ENCODE measurements at places on chromosomes 6 and 20.
A peak's percentile ranks its signal among the peaks of the same experiment; 100 is the strongest.

- DNase-seq: peak; percentile 18
Observed at GRCh38 chr6:20789162-20789561, 254.9 kb downstream of the CDKAL1 start.

GRCh38 chr6:41972826-41973225 lies 31.2 kb upstream of the CCND3 start:
- DNase-seq: no peak

DNA sequence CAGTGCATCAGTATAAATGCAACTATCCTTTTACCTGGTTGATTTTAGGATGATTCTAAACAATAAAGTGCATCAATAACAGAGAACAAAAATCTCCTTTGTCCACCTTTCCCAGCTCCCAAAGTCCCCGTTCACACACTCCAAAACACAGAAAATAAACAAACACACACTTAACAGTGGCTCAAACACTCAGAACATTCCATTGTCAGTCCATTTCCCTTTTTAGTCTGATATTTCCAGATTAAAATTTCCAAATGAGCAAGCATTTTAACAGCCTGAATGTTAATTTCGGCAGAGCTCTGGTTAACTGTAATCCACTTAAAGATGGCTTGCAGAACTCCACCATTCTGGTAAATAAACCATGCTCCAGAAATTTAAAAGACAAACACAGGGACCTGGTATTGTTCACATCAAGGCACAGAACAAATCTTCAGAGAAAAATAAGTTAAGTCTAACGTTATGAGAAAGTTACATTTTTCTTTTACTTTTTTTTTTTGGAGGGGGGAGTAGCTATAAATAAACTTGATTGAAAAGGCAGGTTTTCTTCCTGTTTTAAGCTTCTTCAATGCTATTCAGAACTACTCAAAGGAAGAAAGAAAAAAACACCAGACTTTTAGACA lies 100.8 kb downstream of the DST start:
- peak; percentile 18 for DNase-seq

DNA sequence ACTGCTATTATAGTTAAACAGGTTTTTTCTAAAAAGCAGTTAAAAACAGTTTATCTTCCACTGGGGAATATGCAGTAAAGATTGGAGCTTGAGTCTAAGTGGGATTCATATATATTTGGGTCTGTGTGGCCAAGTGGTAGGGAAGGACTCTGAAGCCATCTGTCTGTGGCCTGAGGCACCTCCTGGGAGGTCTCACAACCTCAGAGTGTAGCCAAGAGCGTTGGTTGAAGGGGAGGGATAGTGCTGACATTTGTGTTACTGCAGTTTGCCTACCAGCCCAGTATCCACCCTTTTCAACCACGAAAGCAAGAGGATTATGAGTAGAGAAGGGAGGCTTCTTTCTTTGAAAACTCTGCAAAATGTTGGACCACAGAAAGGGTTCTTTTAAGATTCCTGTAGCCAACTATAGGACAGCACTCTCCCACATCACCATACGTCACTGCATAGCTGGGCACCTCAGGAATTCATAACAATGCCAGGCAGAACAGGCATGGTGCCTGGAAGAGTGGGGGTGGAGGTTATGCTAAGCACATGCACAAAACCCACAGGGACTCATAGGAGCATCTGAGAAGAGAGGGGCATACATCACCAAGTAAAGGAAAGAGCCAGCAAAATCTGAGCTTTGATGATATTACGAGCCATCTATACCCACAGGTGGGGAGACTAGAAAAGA lies 90.5 kb upstream of the HEY2 start:
- peak; percentile 23 for DNase-seq

- DNase-seq: peak; percentile 17
Observed at GRCh38 chr6:72218125-72218524, 331.8 kb downstream of the RIMS1 start.

DNA sequence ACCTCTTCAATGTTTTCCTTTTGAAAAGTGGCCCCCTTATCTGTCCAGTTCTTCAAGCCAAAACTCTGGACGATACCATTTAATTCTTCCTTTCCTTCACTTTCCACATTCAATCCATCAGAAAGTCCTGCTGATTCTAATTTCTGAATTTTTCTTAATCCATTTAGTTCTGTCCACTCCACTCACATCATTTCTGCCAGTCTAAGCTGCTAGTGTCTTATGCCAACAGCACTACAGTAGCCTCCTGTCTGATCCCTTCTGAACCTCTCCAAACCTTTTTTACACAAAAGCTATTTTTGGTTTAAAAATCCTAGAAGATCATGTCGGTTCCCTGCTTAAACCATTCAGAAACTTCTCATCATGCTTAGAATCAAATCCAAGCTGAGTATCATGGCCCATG lies 24.5 kb upstream of the SNAP25 start:
- no peak for DNase-seq

- DNase-seq: no peak
Observed at GRCh38 chr6:25576919-25577318, 75.1 kb upstream of the SCGN start.

GRCh38 chr20:51540580-51540979 lies 1.9 kb downstream of the NFATC2 start:
- no peak for DNase-seq

- peak; percentile 83 for DNase-seq
Observed at GRCh38 chr20:59845472-59845871, 88.0 kb downstream of the SYCP2 start.

DNA sequence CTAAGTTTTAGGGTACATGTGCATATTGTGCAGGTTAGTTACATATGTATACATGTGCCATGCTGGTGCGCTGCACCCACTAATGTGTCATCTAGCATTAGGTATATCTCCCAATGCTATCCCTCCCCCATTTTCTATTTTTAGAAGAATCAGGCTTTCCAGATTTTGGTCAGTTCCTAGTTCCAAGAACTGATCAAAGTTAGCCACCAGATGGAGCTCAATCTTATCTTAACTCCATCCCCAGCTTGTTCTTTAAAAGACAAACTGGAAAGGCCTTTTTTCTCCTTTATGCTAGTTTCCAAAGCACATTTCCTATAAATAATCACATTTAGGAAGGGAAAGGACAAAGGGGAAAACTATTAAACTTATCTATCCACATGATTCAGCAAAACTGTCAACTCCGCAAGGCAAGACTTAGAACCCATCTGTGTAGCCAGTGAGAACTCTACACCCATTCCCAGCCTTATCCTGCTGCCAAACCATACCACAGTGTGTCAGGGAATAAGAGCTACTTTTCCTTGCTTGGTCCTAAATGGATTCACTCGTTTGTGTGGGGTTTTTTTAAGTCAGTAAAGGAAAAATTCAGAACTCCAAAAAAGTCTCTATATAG lies 22.8 kb upstream of the KHDC1 start:
- peak; percentile 53 for DNase-seq

- DNase-seq: no peak
Observed at GRCh38 chr6:135837735-135838449, 13.6 kb upstream of the PDE7B start.

DNA sequence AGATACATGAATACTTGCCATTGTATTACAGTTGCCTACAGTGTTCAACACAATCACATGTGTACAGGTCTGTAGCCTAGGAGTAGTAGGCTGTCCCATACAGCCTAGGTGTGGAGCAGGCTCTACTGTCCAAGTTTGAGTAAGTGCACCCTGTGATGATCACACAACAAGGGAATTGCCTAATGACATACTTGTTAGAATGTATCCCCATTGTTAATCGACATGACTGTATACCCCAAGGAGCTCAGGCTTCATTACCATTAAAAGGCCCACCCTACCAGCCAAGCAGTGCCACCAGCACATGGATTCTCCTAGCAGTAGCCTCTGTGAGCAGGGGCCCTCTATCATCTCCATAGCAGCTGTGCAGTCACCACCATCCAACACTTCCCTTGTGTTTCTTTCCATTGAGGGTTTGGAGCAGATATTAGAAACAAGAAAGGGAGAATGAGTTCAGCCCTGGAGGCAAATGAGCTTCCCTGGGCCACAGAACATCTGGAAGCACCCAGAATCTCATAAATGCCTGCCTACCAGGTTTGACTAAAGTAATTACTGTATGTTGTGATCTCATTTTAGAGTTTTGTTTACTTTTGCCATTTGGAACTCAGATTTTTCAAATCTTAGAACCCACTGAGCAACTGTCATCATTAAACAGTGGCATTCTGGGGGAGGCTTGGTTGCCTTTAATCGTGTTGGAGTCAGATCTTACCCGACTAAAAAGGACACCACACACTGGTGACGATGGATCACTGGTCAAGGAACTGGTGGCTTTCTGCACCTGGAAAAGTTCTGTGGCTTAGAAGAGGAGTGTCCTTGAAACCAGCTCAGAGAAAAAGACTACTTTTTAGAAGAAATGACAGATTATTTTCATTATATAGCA lies 104.9 kb downstream of the TULP4 start:
- peak; percentile 37 for DNase-seq

GRCh38 chr20:16569246-16570153 lies 3.7 kb downstream of the KIF16B start:
- no peak for DNase-seq

- no peak for DNase-seq
Observed at GRCh38 chr6:169864148-169865020, 113.0 kb downstream of the ERMARD start.

DNA sequence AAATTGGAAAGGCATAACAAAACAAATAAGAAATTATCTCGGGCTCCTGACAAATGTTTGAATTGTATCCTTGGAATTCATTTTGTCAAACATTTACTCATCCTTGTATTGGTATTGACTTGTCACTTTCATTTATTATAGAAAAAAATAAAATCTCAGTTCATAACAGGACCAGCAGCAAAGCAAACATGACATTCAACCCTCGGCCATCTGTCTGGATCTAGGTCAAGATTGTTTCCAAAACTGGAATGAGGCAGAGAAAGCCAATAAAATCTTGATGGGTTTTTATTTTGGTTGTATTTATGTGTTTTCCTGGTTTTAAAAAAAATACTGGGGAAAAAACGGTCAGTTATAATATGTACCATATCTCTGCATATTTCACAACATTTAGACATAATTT lies 42.9 kb upstream of the FABP7 start:
- DNase-seq: no peak

GRCh38 chr20:58306421-58307261 lies 2.9 kb upstream of the RAB22A start:
- peak; percentile 96 for DNase-seq

GRCh38 chr20:59830665-59831023 lies 102.8 kb downstream of the SYCP2 start:
- DNase-seq: peak; percentile 35

- DNase-seq: no peak
Observed at GRCh38 chr6:87259791-87260190, 62.6 kb upstream of the SMIM8 start.

DNA sequence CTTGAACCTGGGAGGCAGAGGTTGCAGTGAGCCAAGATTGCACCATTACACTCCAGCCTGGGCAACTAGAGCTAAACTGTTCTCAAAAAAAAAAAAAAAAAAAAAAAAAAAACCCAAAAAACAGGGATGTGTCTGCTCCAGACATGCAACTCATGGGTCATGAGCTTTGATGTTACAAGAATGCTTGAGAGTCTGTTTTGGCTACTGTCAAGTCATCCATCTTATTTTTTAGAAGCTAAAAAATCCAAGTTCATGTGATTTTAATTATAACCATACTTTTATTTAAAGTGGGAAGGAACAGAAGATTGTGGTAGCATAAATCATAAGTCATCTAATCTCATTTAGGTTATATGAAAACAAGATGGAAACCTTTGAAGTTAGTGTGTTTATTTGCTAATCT lies 120.6 kb downstream of the PDE7B start:
- no peak for DNase-seq

- DNase-seq: no peak
Observed at GRCh38 chr20:8855315-8855714, 213.6 kb upstream of the PLCB4 start.

- DNase-seq: no peak
Observed at GRCh38 chr6:5749016-5749650, 257.6 kb downstream of the NRN1 start.

DNA sequence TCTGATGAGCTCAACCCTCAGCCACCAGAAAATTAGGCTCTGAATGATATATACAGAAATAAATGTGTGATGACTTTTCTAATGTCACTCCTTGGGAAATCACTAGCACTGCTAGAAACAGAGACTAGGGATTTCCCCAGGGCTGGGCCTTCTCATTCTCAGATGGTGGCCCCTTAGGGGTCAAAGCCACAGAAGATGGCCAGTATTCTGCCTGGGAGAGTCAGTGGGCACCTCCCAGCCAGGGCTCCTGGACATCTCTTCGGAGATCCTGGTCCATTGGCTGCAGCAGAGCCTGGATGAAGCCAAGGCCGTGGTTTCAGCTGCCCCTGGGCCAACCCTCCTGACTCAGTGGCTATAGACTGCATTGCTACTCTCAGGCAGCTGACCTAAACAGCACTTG lies 276.9 kb upstream of the SUPT3H start:
- DNase-seq: no peak

All from bronchial epithelial cell (primary cell).